ENCODE measurements at places on chromosomes 16 and 17.

DNA sequence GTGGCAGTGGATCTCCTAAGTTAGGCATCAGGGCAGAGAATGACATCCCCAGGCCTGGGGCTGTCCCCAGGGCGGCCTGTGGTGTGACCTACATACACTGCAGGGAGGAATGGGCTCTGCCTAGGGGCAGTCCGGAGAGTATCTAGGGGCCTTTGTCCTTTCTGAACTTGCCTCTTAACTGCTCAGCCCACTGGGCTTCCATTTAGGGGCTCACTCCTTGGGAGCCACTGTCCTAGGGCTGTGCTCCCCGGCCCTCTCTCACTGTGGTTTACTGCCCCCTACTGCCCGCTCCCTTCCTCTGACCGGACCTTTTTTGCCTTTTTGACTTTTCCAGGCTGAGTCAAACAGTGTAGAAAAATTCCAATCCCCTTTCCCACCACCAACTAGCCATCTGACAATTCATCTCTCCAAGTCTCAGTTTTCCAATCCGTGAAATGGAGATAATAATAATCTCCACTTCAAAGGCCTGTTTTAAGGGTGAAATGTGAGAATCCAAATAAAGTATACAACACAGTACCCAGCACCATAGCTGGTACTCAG lies 66.8 kb downstream of the DNAH3 start:
- peak; percentile 29 for DNase-seq

- DNase-seq = no peak
These were observed 3.9 kb downstream of the DNAI2 start for GRCh38 chr17:74277935-74278334.

GRCh38 chr17:62093188-62094155 lies 28.4 kb upstream of the MED13 start:
- DNase-seq = peak; percentile 58

DNA sequence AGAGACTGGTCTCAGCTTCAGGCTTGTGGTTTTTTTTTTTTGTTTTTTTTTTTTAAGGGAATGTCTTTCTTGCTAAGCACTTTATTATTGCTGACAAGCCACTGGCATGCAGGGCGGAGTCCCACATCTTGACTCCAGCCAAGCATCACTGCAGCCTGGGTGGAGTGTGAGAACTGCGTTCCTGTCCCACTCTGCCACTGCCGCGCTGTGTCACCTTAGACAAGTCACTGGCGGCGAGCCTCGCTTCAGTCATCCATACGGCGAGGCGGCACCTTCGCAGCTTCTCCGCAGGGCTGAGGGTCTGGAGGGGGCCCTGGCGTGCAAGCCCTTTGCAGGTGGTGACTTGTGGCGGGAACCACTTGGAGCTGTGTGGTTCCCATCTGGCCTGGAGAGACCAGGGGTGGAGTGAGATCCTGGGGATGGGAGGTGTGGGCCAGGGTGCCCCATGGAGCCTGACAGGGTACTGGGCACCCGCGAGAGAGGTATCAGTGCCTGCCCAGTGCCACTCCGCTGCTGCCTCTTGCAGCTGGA lies 99.1 kb upstream of the CIBAR2 start:
- no peak for DNase-seq

- no peak for DNase-seq
These were observed 65.2 kb downstream of the SHCBP1 start for GRCh38 chr16:46555951-46556350.

DNA sequence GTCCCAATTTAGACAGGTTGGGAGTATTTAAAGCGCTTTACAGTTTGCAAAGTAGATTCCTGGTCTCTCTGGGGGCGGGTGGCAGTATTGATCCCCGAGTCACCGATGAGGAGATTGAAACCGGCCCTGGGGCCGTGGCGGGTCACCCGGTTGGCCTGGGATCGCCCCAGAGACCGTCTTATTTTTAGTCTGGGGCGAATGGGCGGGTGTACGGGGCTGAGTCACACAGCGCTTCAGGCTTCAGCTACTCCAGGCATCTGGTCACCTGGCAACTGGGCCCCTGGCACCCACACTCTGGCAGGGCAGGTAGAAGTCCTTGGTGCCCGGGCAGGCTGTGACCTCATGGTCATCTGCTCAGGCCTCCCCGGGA lies 669 bp downstream of the MIEF2 start:
- no peak for DNase-seq

- DNase-seq = no peak
These were observed 551.5 kb downstream of the MAF start for GRCh38 chr16:79049040-79049439.

DNA sequence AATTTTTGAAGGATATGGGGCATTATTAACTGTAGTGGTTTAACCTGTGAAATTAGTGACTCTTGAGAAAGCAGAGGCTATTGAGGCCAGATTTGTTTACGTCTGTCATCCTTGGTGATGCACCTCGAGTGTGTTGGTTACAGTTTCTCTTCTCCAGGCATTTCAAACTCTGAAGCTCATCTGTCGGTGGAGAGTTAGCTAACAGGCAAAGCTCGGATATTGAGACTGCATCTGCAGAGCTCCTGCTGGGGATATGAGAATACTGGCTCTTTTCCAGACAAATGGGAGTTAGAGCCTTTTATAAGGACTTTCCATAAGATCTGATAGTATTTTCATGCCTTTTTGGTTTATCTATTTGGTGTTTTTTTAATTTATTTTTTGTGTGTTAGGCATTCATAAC lies 6.7 kb downstream of the CLEC16A start:
- no peak for DNase-seq

- no peak for DNase-seq
These were observed 860.4 kb upstream of the SOX9 start for GRCh38 chr17:71260366-71260940.

DNA sequence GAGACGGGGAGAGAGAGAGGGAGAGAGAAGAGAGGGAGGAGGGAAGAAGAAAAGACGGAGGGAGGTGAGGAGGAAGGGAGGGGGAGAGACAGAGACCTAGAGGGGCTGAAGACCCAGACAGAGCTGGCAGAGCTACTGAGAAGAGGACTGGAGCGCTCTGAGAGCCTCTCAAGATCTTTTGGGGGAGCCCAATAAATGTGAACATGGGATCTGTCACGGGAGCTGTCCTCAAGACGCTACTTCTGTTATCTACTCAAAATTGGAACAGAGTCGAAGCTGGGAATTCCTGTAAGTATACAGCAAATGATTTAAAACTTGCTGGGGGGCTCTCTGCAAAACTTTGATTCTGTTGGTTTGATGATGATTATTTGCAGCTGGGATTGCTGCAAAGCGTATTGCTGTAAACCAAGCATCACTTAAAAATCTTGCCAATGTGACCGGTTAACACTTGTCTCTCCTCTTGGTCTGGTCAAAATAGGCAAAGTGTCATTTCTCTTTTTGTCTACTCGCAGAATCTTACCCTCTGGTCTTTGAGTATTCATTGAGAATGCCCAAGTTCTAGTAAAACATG lies 344 bp downstream of the CNTNAP4 start:
- no peak for DNase-seq
